Activated CD8-positive, alpha-beta T cell treated with anti-CD3 and anti-CD28 coated beads, Interleukin-2, amount 10 ng/mL, durations not matched to agents 7 days and 5 days (primary cell): ENCODE measurements at places on chromosomes 6 and 20.

DNA sequence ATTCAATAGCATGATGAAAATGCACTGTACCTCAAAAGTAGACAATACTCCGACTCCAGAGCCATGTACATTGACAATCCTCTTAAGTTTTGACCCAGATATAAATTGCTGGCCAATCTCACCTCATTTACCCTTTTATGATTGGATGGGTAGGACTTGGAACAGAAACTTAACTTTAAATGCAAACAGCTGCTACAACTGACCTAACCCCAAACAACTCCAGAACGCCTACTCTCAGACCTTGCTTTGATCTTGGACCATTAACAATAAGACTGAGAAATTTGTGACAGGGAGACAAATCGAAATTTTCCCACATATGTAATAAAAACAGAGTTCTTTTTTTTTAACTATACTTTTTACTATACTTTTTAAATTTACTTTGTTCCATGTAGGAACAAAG lies 200.5 kb upstream of the MCHR2 start:
- DNase-seq = no peak

GRCh38 chr6:33417128-33417902 lies 592 bp downstream of the CUTA start:
- DNase-seq = peak; percentile 37

GRCh38 chr6:116139917-116140316 lies 14.0 kb upstream of the COL10A1 start:
- DNase-seq = no peak

- DNase-seq = no peak
Measured at GRCh38 chr6:162058281-162058875, 669.2 kb downstream of the PRKN start.

GRCh38 chr20:17732907-17733521 lies 33.2 kb downstream of the BANF2 start:
- DNase-seq = no peak

GRCh38 chr6:159427771-159428170 lies 258.6 kb downstream of the FNDC1 start:
- no peak for DNase-seq

DNA sequence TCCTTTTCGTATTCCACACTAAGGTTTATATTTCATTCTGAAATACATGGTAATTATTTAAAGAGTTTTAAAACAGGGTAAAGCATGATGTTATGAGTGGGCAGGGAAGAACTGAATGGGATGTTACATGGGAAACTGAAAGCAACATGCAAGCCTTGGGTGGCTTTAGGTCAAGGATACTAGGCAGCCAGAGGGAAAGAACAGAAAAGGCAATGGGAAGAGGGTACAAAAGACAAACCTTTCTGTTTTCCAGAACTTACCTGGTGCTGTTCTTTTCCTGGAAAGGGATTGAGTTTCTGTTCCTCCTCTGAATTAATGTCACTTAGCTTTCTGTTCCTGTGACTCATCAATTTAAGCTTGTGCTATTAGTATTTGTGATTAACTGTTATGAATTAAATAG lies 71.2 kb upstream of the SMIM8 start:
- no peak for DNase-seq

DNA sequence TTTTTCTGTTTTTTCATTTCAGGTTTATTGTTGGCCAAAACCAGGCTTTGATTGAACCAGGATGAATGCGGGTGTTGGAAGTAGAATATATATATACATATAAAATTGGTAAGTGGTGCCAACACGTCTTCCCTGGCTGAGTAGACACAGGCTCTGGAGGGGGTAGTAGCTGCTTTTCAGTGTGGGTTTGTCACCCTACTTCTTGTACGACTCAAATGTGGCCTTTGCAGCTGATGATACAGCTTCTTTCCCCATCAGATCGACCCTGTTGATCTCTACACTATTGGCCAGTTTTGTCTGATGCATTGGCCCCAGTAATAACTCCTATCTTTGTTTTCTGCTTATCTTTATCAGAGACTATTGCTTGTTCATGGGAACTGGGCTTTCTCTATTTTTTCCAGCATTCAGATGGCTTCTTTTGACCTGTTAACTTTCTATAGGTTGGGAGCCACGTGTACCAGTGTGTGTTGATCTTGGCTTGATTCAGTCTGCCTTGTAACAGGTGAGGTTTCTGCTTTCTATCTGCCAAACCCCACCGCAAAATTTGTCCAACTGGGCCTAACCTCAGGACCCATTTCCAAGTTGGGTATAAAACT lies 2.7 kb upstream of the ZNFX1 start:
- no peak for DNase-seq

DNA sequence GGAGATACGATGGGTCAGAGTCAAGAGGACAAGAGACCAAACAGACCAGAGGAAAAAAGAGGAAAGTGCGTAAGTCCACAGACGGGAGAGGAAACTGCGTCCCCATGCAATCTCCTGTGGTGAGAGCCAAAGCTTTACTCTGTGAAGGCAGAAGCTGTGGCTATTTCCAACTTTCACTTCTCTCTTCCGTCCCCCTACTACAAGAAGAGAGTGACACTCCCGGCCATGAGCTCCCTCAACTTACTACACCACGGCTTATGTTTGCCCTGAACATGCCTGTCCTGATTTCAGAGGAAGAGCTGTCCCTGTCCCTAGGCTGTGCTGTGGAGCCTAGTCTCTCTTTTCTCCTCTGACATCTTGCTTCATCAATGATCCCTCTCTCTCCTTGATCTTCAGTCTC lies 11.5 kb upstream of the SSR1 start:
- no peak for DNase-seq

GRCh38 chr6:84422380-84422968 lies 195.0 kb upstream of the CEP162 start:
- peak; percentile 33 for DNase-seq

DNA sequence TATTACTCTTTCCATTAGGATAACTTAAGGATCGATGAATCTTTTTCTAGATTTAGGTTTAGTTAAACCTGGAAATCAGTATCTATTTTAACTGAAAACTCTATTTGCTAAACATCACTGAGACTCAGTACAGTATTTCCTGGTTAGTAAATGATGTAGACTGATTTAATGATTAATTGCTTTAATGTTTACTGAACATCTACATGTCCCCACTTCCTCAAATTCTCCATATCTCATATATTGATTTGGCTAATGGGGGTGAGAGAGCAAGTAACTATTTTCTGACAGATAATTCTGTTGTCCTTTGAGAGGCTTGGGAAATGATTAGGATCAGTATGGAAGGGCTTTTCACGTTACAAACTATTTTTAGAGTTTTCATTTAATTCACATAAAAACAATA lies 10.3 kb downstream of the MKKS start:
- no peak for DNase-seq

GRCh38 chr20:53070706-53071392 lies 98.7 kb downstream of the TSHZ2 start:
- DNase-seq = no peak

GRCh38 chr20:64196309-64196708 lies 32.1 kb downstream of the MYT1 start:
- no peak for DNase-seq

GRCh38 chr6:133895573-133896343 lies 6.8 kb downstream of the TCF21 start:
- no peak for DNase-seq

GRCh38 chr6:82783587-82784236 lies 281.9 kb downstream of the UBE3D start:
- no peak for DNase-seq

DNA sequence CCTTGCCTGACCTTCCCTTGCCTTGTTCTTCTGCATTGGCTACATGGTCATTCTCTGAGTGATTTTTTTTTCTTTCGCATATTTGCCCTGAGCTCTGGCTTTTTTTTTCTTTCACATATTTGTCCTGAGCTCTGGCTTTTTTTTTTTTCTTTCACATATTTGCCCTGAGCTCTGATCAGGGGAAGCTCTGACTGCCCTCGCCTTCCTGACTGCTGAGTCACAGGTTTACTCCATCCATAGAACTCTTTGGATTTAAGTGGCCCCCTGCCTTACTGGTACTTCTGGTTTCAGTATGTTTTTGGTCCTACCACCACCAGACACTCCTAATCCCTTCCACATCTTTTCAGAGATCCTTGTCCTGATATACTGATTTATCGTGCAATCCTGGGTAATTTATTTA lies 201.1 kb downstream of the OGFRL1 start:
- no peak for DNase-seq

DNA sequence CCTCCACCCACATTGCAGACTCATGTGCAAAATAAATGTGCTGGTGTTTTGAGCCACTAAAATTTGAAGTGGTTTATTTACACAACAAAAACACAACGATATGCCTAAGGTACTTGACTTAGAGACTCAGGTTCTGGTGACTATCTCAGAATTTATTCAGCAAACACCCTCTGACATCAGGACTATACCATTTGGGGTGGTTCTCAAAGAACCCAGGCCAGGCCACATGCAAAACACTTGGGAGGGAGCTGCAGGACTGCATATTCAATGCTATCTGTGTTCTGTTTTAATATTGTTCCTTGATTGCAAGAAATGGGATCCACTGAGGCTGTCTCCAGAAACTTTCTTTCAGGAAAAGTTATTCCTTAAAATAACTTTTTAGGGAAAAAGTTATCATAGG lies 91.6 kb downstream of the LINC00237 start:
- no peak for DNase-seq

GRCh38 chr6:45710304-45710821 lies 305.3 kb downstream of the CLIC5 start:
- peak; percentile 57 for DNase-seq

DNA sequence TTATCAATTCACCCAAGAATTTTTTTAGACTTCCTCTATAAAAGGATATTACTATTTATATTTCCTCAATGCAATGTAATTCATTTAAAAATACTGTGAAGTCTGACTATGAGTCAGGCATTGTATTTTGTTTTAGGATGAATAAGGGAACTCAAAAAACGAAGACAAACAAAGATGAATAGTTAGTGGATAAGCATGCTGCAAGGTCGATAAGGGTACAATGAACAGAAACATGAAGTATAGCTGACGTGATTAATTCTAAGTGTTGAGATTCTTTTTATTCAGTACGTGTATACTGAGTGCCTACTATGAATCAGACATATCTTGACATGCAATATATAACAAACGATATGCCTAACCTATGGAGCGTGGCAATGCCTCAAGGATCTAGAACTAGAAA lies 105.4 kb downstream of the PDE10A start:
- DNase-seq = no peak

DNA sequence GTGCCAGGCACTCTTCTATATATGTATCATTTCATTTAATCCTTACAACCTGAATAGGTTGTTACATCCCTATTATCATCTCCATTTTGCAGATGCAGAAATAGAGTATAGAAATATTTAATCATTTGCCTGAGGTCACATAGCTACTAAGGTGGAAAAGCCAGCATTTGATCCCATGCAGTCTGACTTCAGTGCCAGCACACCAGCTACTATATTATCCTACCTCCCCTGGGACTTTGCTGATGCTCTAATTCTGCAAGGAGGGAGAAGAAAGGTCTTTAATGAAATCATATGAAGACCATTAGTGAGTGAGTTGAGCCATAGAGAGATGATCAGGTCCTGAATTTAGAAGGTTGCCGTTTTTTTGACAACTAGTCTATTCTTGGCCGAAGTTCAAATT lies 53.7 kb downstream of the TOP1 start:
- DNase-seq = no peak

DNA sequence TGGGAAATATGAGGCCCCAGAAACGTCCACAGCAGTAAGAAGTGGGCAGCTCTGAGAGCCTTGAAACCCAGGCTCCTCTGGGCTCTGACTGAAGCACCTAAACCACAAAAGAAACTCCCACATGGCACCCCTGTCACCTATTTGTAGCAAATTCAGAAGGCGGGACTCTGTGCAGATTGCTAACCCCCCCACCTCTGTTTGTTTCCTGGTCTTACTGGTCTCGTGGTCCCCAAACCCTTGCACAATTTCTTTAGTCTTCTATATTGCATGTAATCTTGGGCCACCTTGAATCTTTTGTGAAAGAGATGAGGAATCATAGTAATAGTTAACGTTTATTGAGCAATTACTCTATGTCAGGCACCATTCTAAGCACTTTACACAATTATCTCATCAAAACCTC lies 154.3 kb downstream of the PREX1 start:
- no peak for DNase-seq

DNA sequence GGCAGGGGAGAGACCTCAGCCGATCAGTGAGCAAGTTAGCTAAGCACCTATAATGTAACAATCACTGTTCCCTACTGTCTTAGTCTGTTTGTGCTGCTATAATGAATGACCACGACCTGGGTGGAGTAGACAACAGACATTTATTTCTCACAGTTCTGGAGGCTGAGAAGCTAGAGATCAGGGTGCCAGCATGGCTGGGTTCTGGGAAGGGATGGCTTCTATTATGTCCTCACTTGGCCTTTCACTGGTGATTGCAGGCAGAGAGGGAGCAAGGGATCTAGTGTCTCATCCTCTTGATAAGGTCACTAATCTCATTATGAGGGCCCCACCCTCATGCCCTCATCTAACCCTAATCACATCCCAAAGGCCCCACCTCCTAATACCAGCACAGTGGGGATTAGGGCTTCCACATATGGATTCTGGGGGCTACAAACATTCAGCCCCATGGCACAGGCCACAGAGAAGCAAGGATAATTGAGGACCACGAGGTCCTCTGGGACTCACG lies 162.5 kb downstream of the CD83 start:
- no peak for DNase-seq

GRCh38 chr20:12061466-12061865 lies 143.8 kb downstream of the BTBD3 start:
- DNase-seq = no peak

DNA sequence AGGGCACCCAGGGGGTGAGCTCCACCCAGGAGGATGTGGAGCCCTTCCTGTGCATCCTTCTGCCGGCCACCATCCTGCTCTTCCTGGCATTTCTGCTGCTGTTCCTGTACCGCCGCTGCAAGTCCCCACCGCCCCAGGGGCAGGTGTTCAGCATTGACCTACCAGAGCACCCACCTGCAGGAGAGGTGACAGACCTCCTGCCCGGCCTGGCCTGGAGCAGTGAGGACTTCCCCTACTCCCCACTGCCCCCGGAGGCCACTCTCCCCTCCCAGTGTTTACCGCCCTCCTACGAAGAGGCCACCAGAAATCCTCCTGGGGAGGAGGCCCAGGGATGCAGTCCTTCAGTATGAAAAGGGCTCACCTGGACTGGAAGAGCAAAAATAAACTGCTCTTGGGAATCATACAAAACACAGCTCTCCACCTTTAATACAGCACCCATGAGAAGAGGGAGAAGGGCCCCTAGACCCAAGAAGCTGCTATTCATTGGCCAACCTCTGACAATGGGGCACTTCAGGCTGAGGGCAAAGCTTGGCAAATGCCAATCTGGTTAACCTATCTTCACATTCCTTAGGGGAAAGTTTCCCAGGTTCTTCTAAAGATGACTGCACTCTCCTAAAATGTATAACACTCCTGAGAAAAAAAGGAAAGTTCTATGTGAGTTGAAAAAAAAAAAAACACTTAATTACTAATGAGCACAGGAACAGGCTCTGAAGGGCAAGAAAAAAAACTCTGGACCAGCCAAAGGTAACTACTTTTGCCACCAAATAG lies 5.0 kb downstream of the SMIM28 start:
- DNase-seq = no peak

DNA sequence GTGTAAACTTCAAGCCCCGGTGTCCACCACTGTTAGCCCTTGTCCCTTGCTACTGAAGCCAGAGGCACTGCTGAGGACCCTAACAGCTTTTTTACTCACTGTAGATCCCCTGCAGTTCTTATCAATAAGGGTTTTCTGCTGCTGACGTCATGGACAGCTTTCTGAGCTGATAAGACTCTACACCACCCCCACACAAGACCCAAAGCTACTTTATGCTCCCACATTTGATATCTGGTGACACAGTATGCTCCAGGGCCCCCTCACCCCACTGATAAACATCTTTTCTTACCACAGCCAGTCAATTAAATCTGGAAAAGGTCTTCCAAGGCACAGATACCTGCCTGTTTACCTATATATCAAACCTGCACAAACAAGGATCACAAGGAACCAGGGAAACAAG lies 65.3 kb downstream of the NUS1 start:
- no peak for DNase-seq
